ENCODE measurements at places on chromosomes 3 and 15. TPM values are rescaled to one million over a fixed set of nuclear protein-coding genes. Genes with fewer than 3 reads are reported as not detected.
A peak's percentile ranks its signal among the peaks of the same experiment; 100 is the strongest.

DNA sequence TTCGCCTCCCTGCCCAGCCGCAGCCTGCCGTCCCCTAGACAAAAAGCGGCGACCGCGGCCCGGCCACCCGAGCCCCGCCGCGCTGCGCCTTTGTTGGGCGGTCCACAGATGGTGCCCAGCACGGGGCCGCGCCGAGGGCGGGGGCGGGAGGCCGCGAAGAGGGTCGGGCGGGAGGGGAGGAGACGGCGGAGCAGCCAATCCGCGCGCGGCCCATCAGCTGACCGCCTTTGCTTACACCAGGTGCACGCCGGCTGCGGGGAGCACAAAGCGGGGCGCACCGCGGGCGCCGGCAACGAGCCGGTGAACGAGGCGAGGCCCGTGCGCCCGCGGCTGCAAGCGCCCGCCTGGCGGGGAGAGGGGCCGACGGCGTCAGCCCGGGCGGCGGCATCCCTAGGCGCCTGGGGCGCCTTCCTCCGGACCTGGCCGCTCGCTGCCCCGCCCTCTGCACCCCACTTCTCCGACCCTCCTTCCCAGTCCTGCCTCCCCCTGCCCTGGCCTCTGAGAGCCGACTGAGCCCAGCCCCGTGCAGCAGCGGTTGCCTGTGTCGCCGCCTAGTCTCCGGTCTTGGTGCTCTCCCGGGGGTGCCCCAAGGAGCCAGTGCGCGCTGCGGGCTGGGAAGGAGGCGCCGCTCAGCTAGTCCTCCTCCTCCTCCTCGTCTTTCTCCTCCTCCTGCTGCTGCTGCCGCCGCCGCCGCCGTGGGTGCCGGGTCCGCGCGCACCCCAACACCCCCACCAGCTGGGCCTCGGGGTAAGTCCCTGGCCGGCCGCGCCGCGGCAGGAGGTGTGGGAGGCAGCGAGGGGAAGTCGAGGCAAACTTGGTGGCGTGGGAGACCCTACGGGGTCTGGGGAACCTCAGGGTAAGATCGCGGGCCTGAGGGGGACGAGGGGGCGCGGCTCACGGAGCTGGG lies at the start of gene LRRN1:
Gene LRRN1, plus strand, starts transcription at position 259 of the 907 bp plus-strand sequence. CDS start 45,211 bp downstream, outside the sequence.
- no peak within 1 kb of the TSS for H3K27ac ChIP-seq
- H3K27me3 ChIP-seq, result no peaks in the 10 kb centered on the region
- H3K4me1 ChIP-seq, result peaks cover 2% of the 10 kb centered on the region
- no peak within 1 kb of the TSS for H3K4me3 ChIP-seq
- no peaks in the 10 kb centered on the region for H3K36me3 ChIP-seq

DNA sequence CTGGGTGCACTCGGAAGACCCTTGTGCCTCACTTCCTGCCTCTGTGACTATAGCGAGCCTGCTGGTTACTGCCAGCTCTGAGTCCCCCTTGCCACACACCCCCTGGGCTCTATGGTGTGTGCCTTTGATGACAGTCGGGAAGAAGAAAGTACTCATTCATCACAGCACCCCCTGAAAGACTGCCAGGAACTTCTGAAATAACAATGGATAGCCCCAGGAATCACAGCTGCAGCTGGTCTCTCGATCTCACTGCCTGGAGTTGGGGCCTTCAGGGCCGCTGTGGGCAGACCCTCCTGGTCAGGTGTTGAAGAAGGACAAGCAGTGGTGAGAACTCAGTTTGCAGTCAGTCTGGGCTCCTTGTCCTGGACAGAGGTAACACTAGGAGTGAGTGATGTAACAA lies 9.8 kb upstream of the RPP14 start:
- no peak for DNase-seq
- no peaks in the 10 kb centered on the region for H3K4me1 ChIP-seq
- no peak overlapping the region for H3K4me3 ChIP-seq
- H3K27me3 ChIP-seq, result no peaks in the 10 kb centered on the region
- no peaks in the 10 kb centered on the region for H3K36me3 ChIP-seq

GRCh38 chr3:169454060-169454317 lies 209.5 kb downstream of the MECOM start:
- H3K36me3 ChIP-seq, result no peaks in the 10 kb centered on the region
- H3K27ac ChIP-seq, result no peak overlapping the region
- DNase-seq, result no peak
- H3K27me3 ChIP-seq, result no peaks in the 10 kb centered on the region
- H3K4me1 ChIP-seq, result no peaks in the 10 kb centered on the region

- H3K27me3 ChIP-seq, result peaks cover 22% of the 10 kb centered on the region
- peak; percentile 60 for DNase-seq
- no peak overlapping the region for H3K27ac ChIP-seq
These were observed 7.0 kb upstream of the CD276 start for GRCh38 chr15:73677146-73677607.

CNTN4 gene
- polyA plus RNA-seq, result 0.12 TPM

ACAN gene
- not detected for polyA plus RNA-seq

DNA sequence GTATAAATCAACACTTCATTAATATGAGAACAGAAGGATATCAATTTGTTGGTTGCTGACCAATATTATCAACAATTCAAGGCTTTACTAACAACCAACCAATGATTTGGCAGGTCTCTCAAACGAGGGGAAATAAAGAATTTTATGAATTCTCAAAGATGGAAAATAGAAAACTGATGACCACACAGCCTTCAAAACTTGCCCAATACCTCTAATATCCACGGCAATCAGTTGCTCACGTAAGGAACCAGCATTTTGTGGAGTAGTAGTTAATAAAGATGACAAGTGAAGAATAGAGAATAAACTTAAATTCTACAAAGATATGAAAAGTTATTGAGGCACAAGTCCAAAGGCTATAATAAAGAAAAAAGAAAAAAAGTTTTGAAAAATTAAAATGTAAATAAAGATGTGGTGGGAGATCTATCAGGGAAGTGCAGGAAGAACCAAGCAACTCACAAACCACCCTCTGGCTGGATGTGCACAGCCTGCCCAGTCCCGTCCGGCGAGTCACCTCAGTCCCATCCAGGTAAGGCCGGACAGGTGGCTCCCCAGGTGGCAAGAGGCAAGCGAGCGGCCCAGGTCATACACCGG lies 808 bp downstream of the GK5 start:
- DNase-seq, result no peak
- no peaks in the 10 kb centered on the region for H3K27me3 ChIP-seq
- H3K27ac ChIP-seq, result peak overlapping the region; percentile 84
- no peaks in the 10 kb centered on the region for H3K36me3 ChIP-seq
- 0 out of 2 replicates have a peak, but pooled peaks cover 10% of the 10 kb centered on the region for H3K4me1 ChIP-seq
- H3K4me3 ChIP-seq, result peak overlapping the region; percentile 63

DNA sequence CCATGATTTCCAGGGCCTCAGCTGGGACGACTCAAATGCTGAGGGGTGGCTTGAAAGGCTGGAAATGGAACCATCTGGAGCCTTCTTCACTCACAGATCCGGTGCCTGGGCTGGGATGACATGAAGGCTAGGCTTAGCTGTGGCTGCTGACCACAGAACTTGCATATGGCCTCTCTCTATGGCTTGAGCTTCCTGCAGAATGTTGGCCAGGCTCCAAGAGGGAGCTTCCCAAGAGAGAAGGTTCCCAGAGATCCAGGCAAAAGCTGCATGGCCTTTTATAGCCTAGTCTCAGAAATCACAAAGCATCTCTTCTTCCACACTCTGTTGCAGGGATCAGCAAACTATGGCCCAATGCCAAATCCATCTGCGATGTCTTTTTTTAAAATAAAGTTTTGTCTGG lies 44.8 kb downstream of the GATM start:
- no peak overlapping the region for H3K27ac ChIP-seq
- no peaks in the 10 kb centered on the region for H3K27me3 ChIP-seq
- no peaks in the 10 kb centered on the region for H3K36me3 ChIP-seq

- H3K27me3 ChIP-seq, result no peaks in the 10 kb centered on the region
- DNase-seq, result no peak
- no peak overlapping the region for H3K4me3 ChIP-seq
These were observed 142.3 kb upstream of the MEF2A start for GRCh38 chr15:99423186-99424130.

CFAP44 gene
- 2.3 TPM for polyA plus RNA-seq

DNA sequence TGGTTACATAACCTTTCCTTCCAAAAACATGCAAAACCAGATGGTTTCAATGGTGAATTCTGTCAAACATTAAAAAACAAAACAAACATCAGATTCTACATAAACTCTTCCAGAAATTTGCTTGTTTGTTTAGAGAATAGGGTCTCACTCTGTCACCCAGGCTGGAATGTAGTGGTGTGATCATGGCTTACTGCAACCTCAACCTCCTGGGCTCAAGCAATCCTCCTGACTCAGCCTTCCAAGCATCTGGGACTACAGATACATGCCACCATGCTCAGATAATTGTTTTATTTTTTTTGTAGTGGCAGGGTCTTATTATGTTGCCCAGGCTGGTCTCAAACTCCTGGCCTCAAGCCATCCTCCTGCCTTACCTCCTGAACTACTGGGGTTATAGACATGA lies 36.1 kb downstream of the FBXL2 start:
- no peaks in the 10 kb centered on the region for H3K4me1 ChIP-seq
- H3K27me3 ChIP-seq, result no peaks in the 10 kb centered on the region
- H3K27ac ChIP-seq, result no peak overlapping the region
- H3K36me3 ChIP-seq, result peaks cover 27% of the 10 kb centered on the region
- H3K4me3 ChIP-seq, result no peak overlapping the region

ZNF385D gene
- polyA plus RNA-seq, result 1.3 TPM

DNA sequence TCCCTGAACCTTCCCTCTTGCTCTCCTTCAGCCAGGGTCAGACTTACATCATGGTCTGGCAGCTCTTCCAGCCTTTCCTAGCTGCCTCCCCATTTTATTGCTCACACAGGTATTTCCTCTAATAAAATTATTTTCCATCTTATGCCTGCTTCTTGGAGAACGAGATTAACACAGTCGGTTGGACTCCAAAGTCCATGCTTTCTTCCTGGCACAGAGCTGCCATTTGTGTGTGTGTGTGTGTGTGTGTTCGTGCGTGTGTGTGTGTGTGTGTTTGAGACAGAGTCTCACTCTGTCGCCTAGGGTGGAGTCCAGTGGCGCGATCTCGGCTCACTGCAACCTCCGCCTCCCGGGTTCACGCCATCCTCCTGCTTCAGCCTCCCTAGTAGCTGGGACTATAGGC lies 15.5 kb downstream of the FSD2 start:
- H3K4me1 ChIP-seq, result no peaks in the 10 kb centered on the region
- H3K36me3 ChIP-seq, result peaks cover 4% of the 10 kb centered on the region
- no peak for DNase-seq
- no peak overlapping the region for H3K27ac ChIP-seq

DNA sequence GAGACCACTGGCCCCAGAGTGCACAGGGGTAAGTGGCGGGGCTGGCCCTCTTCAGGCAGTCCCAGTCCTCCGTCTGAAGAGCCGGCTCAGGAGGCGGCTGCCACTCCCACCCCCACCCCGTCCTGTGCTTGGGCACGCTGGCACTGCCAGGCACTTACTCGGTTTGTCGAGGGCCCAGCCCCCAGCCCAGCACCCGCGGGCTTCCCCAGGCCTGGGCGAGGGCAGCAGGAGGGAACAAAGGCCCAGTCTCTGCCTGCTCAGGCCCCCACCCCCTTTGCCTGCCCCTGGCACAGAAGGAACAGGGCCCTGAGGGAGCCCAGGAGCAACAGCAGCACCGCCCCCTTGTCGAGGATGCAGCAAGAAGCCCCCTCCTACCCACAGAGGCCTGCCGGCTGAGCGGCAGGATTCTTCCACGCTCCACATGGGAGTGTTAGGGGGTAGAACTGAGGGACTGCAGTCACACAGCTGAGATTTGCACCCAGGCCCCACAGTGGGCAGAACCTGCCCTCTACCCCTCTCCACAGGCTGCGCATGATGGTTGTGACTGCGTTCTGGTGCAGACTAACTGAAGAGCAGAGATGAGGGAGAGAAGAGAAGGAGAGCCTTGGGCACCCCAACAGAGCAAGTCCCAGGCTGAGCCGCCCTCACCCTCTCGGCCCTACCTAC lies 8.9 kb downstream of the DUSP7 start:
- H3K4me1 ChIP-seq, result peaks cover 91% of the 10 kb centered on the region
- H3K27ac ChIP-seq, result peak overlapping the region; percentile 100
- H3K27me3 ChIP-seq, result no peaks in the 10 kb centered on the region
- no peak for DNase-seq
- 0 out of 2 replicates have a peak overlapping the region, but pooled peaks have one; percentile 36 for H3K4me3 ChIP-seq

SPATA12 gene
- polyA plus RNA-seq, result 0.24 TPM

- H3K4me1 ChIP-seq, result no peaks in the 10 kb centered on the region
- H3K36me3 ChIP-seq, result no peaks in the 10 kb centered on the region
- DNase-seq, result no peak
- no peaks in the 10 kb centered on the region for H3K27me3 ChIP-seq
- H3K4me3 ChIP-seq, result no peak overlapping the region
These were observed 68.2 kb upstream of the SNRK start for GRCh38 chr3:43218156-43218555.

MYZAP gene
- 0.07 TPM for polyA plus RNA-seq

DNA sequence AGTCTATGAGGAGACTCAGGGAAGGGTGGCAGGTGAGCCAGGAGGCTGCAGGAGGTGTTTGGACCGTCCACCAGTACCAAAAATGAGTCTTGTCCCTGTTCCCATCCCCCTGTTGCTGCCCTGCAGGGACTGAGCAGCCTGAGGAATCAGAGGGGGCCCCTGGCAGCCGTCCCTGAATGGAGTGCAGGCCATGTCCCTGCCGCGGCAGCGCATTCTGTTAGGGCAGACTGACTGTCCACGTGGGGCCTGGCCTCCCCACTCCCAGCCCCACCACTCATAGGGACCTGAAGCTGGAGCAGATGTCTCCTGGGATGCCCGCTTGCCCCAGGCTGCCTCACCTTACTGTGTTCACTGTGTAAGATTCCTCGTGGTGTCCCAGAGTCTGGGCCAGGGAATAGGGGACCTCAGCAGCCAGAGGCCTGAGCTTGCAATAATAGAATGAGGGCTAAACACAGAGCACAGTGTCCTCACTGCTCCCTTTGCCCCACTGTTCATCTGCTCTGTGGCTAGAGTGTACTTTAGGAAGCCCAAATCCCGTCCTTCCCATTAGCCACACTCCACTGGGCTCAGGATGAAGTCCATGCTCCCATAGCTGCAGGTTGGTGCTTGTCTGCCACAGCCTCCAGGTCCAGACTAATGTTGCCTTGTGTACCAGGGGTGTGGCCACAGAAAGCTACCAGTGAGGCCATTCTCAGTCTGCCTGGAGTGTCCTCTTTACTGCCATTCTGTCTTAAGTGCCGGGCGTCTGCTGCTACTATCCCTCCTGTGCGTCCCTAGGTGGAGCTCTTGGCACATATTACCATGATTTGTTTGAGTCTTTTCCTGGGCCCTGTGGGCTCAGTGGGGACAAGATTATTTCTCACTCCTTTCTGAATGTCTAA lies 63.2 kb downstream of the HCN4 start:
- no peaks in the 10 kb centered on the region for H3K27me3 ChIP-seq
- no peak overlapping the region for H3K27ac ChIP-seq
- peaks cover 8% of the 10 kb centered on the region for H3K36me3 ChIP-seq
- H3K4me3 ChIP-seq, result no peak overlapping the region

DNA sequence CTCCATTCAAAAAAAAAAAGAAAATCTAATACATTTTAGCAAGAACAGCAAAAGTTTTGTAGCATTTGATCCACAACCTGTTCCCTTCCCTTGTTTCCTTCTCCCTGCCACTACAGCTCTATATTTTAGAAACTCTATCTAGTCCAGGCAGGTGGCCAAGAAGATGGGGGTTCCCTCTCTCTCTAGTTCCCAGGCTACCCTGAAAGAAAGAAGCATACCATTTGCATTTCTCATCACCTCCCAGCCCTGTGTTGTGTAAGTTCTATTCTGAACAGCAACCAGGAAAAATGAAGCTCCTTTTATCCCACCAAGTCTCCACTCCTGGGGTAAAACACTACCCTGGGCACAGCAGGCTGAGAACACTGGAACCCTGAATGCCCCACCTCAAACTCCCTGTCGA lies 100.0 kb downstream of the PCCB start:
- H3K36me3 ChIP-seq, result peaks cover 33% of the 10 kb centered on the region
- DNase-seq, result no peak
- H3K4me3 ChIP-seq, result peak overlapping the region; percentile 31
- peak overlapping the region; percentile 98 for H3K27ac ChIP-seq
- H3K4me1 ChIP-seq, result no peaks in the 10 kb centered on the region

- peak; percentile 43 for DNase-seq
- no peak overlapping the region for H3K4me3 ChIP-seq
- peaks cover 17% of the 10 kb centered on the region for H3K36me3 ChIP-seq
- H3K27ac ChIP-seq, result peak overlapping the region; percentile 25
These were observed 3.3 kb downstream of the BNIP2 start for GRCh38 chr15:59685737-59686297.

All from SK-N-SH (cell line).